ENCODE measurements at places on chromosomes 12 and 14.

- DNase-seq, result no peak
These were observed 4.8 kb upstream of the SERPINA9 start for GRCh38 chr14:94480809-94481208.

DNA sequence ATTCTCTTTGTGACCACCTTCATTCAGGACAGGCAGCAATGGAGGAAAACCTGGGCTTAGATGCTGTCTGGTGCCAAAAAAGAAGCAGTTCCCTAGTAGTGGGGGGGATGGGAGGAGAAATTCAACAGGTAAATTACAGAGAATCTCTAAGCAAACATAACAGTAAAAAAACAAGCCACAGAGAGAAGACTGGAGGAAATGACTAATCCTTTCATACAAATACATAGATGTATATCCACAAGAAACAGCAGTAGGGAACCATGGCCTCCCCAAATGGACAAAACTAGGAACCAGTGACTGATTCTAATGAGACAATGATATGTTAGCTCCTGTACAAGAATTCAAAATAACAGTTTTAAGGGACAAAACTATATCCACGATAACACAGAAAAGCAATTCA is 513.0 kb downstream of the NAV3 start:
- DNase-seq, result no peak

DNA sequence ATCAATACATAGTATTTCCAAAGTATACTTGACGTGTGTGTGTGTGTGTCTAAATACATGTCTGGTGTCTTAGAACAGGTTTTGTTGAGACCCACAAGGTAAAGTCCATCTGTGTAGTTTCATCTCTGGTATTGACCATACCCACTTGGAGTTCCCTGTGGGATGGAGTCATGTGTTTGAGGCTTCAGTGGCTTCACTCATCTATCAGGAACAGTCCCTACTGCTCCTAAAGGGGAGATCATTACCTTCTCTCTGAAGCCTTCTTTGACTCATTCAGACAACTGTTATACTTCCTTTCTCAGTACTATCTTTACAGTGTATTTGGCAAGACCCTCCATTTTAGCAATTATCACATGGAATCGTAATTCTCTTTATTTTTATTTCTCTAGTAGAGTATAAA is 14.2 kb downstream of the RAB21 start:
- no peak for DNase-seq

DNA sequence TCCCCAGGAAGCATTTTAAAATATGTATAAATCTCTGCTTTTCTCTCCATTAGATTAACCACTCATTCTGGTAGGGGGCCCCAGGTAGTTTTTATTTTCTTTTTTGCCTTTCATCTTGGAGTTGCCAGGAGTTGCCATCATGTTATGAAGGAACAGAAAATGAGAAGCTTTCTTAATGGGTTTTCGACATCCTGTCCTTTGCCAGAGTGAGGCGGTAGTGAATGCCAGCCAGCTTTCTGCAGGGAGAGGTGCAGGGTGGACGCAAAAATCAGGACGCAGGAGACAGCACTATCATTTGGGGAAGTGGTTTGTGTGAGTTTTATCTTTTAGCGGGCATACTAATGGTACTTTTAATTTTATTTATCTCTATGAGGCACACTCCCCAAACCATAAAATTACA is 1.7 kb downstream of the RASSF8 start:
- DNase-seq, result no peak

DNA sequence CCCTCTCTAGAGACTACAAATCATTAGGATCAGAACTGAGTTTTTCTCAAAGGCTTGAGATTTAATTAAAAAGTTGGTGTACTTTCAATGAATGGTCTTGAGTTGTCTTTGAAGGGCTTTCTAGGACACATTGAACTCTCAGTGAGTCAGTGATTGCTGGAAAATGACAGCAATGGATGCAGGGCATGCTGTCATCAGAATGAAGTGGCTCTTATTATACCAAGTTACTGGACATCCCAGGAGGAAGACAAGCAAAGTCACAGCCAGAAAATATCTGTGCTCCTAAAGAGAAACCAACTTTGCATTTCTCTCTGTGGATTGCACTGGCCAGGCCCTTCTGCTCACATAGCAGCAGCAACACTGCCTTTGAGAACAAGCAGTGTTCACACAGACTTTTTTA is 112.6 kb downstream of the PRIMA1 start:
- no peak for DNase-seq

- DNase-seq, result no peak
These were observed 319.4 kb downstream of the TMEM121 start for GRCh38 chr14:105845725-105846309.

- DNase-seq, result no peak
These were observed 68.2 kb downstream of the DAD1 start for GRCh38 chr14:22520796-22521195.

DNA sequence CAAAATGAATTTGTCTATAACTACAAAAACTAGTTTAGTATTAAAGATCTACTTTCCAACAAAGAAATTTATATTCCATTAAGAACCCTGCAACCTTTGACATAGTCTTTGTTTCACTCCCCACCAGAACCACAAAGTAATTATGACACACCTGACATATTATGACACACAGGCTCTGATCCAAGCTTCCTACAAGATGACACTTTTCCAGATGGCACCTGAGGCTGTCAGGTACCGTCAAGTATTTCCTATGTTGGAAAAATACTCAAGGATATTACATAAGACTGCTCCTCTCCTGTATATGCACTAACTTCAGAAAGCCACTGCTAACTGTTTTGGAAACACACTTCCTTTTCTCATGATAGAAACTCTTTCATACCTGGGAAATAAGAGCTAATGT is 38.9 kb downstream of the STXBP6 start:
- no peak for DNase-seq

DNA sequence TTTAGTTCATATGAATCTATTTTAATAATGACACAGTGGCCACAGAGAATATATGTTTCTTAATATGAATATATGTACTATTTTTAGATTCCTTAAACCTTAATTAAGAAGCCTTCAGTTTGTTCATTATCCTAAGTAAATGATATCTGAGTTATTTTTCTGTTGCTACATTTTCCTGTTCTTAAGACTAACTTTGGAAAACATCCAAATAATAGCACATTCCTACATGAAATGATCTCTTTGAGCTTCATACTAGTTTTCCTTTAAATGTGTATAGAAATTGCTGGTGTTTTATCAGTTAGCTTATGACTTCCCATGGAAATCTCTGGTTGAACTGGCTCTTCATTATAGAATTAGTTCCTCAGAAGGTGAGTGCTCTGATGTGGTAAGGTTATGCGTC is 72.1 kb downstream of the POLR3B start:
- no peak for DNase-seq

DNA sequence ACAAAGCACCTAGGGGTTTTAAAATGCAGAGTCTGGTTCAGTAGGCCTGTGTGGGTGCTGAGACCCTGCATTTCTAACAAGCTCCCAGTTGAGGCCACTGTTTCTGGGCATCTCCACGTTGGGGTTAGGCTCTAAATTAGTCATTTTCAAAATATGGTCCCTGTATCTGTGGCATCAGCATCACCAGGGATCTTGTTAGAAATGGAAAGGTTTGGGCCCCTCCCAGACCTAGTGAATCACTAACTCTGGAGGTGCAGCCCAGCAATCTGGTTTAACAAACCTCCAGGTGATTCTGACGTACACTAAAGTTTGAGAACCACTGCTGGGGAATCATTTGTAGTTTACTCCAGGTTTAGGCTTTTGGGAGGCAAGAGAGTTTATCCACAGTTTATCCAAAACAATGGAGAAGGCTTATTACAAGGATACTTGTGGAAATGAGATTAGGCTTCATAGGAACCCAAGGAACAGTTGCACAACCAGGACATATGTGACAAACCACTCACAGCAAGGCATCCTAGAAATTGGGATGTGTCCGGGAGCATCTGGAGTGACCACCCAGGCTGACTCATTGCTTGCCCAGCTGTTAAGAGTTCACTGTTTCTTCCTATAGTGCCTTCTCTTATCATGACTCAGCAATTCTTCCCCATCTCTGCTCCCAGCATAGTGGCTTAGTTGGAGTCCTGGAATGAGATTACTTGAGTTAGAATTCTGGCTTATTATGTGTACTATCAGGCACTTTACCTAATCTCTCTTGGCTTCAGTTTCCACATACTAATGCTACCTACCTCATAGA is 71.6 kb upstream of the STXBP6 start:
- no peak for DNase-seq

DNA sequence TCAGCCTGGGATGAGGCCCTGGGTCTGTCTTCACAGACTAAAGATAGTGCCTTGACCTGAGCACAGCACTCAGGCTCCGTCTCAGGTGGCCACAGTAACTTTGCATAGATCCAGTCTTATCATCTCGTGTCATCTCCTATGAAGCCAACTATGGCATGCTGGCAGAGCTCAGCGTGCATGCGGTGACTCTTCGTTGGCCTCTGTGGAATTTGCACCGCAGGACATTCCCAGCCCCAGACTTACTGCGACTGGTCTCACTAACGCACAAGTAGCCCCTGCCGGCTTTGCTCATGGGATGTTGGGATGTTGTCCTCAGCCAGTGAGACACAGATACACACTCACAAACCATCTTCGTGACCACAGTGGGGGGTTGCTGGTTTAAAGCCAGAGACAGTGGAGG is 199.6 kb downstream of the CHST11 start:
- DNase-seq, result no peak

GRCh38 chr14:95068521-95068920 is 88.8 kb downstream of the DICER1 start:
- DNase-seq, result no peak

GRCh38 chr14:67856827-67857226 is 37.2 kb downstream of the RAD51B start:
- no peak for DNase-seq

GRCh38 chr12:109982210-109982609 is 14.0 kb downstream of the GIT2 start:
- no peak for DNase-seq

DNA sequence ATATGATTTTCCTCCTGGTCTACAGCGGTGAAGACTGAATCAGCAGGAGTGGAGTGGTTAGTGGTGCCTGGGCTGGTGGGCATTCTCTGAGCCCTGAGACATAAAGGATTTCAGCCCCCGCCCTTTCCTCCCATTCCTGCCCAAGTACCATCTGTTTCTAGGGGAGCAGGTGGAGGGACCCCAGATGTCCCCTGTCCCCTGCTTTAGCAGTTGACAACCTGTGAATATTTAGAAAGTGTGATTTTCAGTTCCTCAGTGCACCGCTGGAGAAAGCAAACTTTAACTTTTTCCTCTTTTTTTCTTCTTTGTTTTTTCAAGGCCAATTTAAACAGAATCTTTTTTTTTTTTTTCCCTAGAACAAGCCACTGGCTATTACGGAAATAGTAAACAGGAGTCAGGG is 163.8 kb upstream of the MYL2 start:
- DNase-seq, result no peak

DNA sequence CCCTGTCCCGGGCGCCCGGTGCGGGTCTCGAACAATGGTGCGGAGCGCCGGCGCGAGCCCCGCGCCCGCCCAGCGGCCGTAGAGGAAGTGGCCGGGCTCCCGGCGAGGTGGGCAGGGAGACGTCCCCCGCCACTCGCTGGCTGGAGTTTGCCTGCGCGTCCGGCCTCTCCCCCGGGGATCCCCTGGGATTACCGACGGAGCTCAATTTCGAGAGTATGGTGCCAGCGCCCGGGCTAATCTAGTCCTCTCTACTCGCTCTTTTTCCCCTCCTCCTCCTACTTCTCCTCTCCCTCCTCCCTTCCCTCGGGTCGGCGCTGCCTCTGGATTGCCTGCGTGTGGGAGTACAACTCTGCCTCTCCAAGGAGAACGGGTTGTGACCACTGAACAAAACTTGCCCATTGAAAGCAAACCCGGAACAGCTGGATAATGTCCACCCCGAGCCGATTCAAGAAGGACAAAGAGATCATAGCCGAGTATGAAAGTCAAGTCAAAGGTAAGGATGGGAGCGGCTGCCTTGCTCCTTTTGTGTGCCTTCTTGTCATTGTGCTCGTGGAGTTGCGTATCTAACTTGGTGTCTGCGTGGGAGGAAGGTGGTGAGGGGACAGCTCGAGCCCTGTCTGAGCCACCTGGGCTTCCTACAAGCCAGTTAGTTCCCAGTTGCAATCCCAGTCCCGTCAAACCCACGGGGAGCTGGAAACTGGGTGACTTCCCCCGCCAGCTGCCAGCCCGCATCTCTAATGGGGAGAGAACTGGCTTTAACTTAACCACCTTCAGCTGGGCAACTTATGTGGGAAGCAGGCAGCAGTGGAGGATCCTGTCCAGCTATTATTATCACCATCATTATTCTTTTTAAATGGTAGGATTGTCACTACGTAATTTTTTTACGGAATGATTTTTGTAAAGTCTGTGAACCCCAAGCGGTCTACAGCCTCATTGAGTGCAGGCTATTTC is at the start of gene SRGAP1:
TSS of gene SRGAP1 (plus strand) at position 310 of the 951 bp plus-strand sequence. CDS start at position 427, 117 bp downstream.
- no peak for DNase-seq

GRCh38 chr12:42760550-42760949 is 171.0 kb upstream of the PRICKLE1 start:
- DNase-seq, result no peak

DNA sequence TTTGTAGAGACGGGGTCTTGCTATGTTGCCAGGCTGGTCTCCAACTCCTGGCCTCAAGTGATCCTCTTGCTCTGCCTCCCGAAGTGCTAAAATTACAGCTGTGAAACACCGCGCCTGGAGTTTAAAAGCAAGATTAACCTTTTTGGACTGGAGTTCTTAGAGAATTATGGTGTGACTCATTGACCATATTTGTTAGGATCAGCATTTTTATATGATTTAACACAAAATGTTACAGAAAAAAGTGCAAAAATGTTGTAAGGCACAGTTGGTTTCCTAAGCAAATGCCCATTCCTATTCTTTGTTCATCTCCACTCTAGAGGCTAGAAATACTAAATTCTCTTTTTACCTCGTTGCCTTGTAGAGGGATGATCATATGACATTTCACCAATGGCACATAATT is 27.6 kb downstream of the SLC35E3 start:
- no peak for DNase-seq

DNA sequence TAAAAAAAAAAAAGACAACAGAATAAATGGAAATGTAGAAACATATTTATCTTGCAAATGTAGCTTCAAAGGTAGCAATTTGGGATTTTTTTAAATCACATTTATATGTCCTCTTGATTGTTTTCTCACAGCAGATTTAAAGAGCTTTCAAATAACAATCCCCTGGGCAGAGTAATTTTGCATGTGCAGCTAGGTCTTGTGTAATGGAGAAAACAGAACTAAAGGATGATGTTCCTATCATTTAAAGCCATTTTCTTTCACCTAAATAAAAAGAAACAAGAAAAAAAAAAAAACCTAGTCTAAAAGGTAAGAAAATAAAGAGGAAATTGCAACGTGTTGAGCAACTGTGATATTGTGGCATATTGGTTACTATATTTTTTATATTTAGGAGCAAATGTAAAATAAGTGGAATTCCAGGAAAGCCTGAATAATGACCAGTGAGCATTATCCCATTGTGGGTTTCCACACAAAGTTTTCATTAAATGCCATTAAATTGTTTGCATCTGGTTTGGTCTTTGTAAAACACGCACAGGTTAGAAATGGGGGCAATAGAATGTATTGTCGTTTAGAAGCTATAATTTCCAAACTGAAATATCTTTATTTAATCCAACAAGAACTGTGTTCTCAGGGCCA is 215.6 kb downstream of the SLC6A15 start:
- DNase-seq, result no peak

GRCh38 chr12:19065871-19066270 is 63.7 kb upstream of the PLEKHA5 start:
- no peak for DNase-seq

Data from activated T-helper 1 cell treated with anti-CD3 and anti-CD28 coated beads, Interleukin-2, amount 50 U/mL, for 16 hours (primary cell).